CD4-positive, alpha-beta memory T cell (primary cell): ENCODE measurements at places on chromosomes 7 and 10. TPM values are rescaled to one million over a fixed set of nuclear protein-coding genes. Genes with fewer than 3 reads are reported as not detected.

The GPRIN2 gene
- total RNA-seq = not detected

The ANKRD2 gene
- total RNA-seq = not detected

The ICA1 gene
- 1.2 TPM for total RNA-seq

The TAC1 gene
- total RNA-seq = not detected

- no peak for DNase-seq
These were observed 150.5 kb downstream of the CRPPA start for GRCh38 chr7:16270844-16271243.

DNA sequence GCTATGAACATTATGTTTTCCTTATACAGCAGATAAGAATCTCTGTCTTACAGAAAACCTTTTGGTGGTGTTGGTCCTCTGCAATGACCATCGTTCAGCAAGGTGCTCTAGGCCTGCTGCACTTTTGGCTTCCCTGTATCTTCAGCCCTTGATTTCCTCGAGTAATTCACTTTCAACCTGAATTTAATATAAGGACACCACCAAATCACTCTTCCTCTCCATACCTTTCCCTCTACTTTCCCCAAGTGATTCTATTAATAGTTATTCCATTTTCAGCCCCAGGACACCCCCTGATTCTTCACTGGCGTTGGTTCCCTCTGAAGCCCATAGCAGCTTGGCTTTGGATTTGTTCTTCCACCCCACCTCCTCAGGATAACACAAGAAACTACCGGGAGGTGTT, 72.2 kb downstream of the EZH2 start:
- no peak for DNase-seq

- DNase-seq = no peak
These were observed 22.4 kb upstream of the IFIT1B start for GRCh38 chr10:89355394-89355931.

- DNase-seq = no peak
These were observed 18.2 kb downstream of the CALML5 start for GRCh38 chr10:5481121-5481520.

- no peak for DNase-seq
These were observed 998.1 kb downstream of the LRMDA start for GRCh38 chr10:76429368-76430060.
